ENCODE measurements at places on chromosomes 4 and X.

GRCh38 chr4:25811841-25812240 is 50.9 kb downstream of the SEL1L3 start:
- no peak for DNase-seq

GRCh38 chr4:114807759-114808404 is 209.3 kb downstream of the UGT8 start:
- no peak for DNase-seq

DNA sequence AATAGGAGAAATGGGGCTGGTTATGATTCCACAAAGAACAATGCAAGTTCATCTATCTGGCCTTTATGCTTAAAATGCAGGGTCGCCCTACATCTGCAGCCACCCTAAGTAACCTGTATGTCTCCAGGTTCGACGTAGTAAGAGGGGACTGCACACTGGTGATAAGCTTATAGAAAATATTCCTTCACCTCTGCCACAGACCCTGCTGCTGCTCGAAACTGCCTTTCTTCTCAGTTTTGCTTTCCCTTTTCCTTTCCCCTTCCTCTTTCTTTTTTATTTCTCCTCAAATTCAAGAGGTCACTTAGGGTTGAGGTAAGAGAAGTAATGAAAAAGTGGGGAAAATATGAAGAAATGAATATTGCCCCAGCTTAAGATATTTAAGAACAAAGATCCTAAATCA is 123.5 kb downstream of the DCHS2 start:
- DNase-seq: no peak

GRCh38 chrX:65783746-65784145 is 116.3 kb downstream of the MSN start:
- no peak for DNase-seq

Measured in stimulated activated CD8-positive, alpha-beta memory T cell treated with anti-CD3 and anti-CD28 coated beads, Interleukin-15, amount 100 ng/mL, for 48 hours (primary cell).